ENCODE measurements at places on chromosomes 4 and X.

GRCh38 chr4:174873931-174874330 lies 44.2 kb upstream of the ADAM29 start:
- DNase-seq = no peak

DNA sequence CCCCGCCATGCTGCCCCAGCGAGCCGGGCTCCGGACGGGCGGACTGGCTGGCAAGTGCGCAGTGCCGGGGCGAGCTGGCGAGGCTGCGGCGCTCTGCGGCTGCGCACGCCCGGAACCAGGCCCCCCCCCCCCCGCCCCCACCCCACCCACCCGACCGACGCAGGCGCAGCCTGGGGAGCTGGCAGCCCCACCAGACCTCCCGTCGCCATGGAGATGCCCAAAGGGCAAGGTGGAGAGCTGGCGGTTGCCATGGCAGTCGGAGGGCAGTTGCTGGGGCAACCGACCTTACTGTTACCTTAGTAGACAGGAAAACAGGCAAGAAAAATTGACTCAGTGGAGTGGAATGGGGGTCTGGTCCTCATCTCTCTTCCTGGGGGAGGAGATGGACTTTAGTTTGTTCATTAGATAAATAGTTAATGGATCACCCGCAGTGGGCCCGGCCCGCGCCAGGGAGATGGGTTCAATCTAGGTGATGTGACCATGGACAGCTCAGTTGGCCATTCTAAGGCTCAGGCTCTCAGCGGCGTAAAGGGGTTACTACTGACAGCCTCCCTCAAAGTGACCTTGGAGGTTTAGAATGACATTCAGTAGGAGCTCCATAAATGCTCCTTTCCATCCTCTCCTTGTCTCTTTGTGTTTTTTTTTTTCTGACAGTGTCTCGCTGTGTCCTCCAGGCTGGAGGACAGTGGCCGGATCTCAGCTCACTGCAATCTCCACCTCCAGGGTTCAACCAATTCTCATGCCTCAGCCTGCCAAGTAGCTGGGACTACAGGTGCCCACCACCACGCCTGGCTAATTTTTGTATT lies at the start of gene PCSK1N:
Gene PCSK1N (minus strand): TSS at position 87 of the 806 bp plus-strand sequence. CDS start 78 bp downstream, at position 9.
- DNase-seq = no peak

GRCh38 chrX:126719208-126719607 lies 100.3 kb upstream of the PRR32 start:
- DNase-seq = no peak

GRCh38 chr4:4787421-4787820 lies 72.0 kb upstream of the MSX1 start:
- no peak for DNase-seq

DNA sequence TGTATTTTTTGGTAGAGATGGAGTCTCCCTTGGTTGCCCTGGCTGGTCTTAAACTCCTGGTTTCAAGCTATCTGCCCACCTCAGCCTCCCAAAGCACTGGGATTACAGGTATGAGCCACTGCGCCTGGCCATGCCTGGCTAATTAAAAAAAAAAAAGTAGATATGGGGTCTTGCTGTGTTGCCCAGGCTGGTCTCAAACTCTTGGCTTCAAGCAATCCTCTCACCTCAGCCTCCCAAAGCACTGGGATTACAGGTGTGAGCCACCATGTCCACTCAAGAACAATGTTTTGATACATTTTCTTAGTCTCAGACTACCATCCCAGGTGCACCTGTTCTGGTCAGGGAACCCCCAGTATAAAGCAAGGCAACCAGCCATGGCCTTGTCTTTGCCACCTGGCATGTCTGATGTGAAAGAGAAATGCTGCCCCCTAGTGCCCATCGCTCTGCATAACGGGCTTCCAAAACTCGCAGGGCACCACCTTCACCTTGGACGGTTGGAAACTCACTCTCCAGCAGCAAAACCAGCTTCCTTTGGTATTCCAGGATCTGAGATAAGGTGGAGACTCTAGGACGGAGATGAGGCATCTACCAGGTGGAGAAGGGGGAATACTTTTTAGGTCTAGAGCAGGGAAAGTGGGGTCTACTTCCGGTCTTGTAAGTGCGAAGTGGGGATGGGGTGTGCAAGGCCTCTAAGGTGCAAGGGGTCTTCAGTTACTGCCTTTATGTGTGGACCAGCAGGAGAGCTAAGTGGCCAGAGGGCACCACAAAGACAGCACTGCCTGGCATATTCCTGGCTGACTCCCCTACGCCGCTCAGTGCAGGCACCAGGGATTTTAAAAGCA lies 47.7 kb upstream of the AFAP1 start:
- peak; percentile 66 for DNase-seq

- DNase-seq = no peak
Measured at GRCh38 chr4:73421708-73422457, 14.1 kb upstream of the AFP start.

DNA sequence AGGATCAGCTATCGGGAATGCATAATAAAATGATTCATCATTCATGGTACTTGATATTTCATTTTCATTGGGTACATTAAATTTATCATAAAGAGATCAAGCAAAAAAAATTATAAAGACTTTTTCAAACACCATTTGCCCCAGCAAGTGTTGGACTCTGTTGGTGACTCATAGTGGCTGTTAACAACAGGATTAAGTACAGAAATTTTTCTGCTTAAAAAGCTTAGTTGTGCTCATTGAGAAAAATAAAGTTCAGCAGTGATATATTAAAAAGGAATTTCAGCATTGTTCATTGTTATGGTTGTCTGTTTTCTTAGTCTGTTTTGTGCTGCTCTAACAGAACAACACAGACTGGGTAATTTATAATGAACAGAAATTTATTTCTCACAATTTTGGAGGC lies 86.2 kb upstream of the PCDH10 start:
- DNase-seq = no peak

GRCh38 chrX:154486396-154487207 lies at the start of gene UBL4A:
Gene UBL4A, minus strand, starts transcription at chrX:154486615. Its CDS starts 31 bp downstream, at chrX:154486584.
- no peak for DNase-seq

DNA sequence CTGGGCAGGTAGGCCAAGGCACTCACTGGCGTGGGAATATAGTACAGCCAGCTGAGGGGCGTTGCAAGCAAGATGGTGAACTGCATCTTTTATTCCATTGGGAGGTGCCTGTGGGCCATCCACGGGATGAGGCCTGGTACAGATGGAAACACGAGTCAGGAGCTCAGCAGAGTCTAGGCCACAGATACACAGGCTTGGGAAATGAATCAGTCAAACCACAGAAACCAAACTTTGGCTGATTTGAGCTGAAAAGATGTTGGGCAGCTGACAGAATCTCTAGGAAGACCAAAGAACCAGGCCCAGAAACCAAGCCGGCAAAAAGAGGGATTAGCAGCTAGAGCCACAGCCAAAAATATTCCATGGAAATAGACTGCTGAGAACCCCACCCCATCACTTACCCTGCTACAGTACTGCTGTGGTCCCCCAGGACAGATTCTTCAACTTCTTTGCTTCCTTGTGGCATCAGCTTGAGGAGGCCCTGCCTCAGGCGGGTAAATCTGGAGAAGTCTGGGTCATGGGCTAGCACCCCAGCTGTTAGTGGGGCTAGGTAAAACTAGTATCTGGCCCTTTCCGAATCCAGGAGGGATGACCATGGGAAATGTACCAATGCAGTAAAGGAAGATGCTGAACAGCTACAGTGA lies 75.4 kb downstream of the TMEM131L start:
- DNase-seq = no peak

GRCh38 chrX:17496407-17496806 lies 121.4 kb downstream of the NHS start:
- DNase-seq = no peak

- DNase-seq = no peak
Measured at GRCh38 chr4:3862640-3863420, 96.6 kb downstream of the ADRA2C start.

DNA sequence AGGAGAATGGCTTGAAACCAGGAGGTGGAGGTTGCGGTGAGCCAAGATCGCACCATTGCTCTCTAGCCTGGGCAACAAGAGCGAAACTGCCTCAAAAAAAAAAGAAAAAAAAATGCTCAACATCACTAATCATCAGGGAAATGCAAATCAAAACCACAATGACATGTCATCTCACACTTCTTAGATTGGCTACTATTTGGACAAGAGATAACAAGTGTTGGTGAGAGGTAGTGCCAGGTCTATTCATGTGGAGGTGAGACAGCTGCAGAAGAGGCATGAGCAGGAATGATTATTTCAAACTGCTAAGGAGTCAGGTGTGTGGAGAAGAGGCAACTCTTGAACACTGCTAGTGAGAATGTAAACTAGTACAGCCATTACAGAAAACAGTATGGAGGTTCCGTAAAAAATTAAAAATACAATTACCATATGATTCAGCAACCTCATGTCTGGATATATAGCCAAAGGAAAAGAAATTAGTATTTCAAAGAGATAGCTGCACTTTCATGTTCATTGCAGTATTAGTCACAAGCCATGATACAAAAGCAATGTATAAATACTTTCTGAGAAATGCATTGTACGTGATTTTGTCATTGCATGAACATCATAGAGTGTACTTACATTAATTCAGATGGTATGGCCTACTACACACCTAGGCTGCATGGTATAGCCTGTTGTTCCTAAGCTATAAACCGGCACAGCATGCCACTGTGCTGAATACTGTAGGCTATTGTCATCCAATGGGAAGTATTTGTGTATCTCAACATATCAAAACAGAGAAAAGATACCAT lies 75.3 kb downstream of the TMEM144 start:
- no peak for DNase-seq

- no peak for DNase-seq
Measured at GRCh38 chr4:55837903-55838302, 15.5 kb upstream of the EXOC1 start.

DNA sequence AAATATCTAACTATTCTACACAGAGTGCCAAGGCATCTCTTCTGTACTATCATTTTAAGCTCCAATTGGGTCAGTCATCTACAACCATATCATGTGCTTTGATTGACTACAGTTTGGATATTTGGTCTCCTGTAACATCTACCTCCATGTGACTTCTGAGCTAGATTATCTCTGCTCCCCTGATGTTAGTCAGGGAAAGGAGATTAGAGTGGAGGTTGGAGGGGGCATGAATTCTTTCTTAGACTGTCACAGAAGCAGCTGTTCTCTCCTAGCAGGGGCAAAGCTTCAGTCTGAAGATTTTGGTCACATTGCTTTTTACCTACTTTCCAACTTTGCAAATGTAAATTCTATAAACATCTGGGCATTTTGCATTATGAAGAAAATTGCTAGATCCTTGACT lies 62.6 kb upstream of the C4orf54 start:
- DNase-seq = no peak
